Hematopoietic multipotent progenitor cell treated with erythropoietin and hydrocortisone succinate and interleukin-3 and kit ligand, for 17 days (in vitro differentiated cells): ENCODE measurements at places on chromosomes 7 and 10.

- DNase-seq: no peak
Measured at GRCh38 chr10:33336582-33337325, 2.3 kb upstream of the NRP1 start.

GRCh38 chr10:100828738-100829096 is 83.3 kb downstream of the PAX2 start:
- DNase-seq: no peak

DNA sequence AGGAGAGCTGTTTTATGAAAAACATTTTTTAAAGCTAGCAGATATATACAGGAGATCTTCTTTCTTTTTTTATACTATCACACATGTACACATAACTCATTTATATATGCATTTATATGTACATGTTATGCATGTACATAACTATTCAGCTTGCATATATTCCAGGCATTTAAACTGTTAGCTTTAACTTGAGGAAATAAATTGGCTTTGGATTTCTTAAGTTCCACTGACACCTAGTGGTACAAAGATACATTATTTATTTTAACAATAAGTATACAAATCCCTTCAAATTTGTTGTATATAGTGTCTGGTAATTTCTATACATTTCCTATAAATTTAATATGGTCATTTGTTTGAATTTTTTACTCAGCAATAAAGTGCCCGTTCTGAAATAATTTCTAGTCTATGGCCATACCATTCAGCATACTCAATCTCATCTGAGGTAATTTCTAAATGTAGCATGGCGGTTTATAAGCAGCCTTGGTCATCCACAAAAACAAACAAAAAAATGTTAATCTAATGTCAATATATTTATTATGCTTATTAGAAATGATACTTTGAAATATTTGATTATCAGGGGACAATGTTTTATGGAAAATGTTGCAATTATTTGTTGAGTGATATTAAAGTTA is 11.6 kb downstream of the ZDHHC6 start:
- DNase-seq: peak; percentile 56

- DNase-seq: no peak
Measured at GRCh38 chr7:24778543-24779282, 21.4 kb upstream of the GSDME start.

GRCh38 chr7:34165927-34166550 is 260.7 kb downstream of the BMPER start:
- DNase-seq: no peak

DNA sequence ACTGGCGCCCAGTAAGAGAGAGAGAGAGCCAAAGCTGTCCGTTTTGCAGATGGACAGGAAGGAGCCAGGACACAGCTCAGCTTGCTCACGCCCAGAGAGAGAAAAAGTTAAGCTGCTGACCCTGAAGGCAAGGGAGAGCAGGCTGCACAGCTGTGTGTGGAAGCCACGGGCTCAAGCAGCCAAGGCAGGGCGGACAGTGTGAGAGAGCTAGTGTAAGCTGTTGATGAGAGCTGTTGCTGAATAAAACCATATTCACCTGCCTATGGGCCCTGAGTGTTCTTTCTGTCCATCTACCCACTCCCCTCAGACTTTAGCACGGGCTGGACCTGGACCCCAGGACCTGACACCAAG is 5.4 kb downstream of the INMT start:
- DNase-seq: no peak

- DNase-seq: no peak
Measured at GRCh38 chr10:58952747-58953466, 223.5 kb upstream of the PHYHIPL start.

- DNase-seq: no peak
Measured at GRCh38 chr7:12765431-12766100, 78.1 kb downstream of the ARL4A start.

- DNase-seq: no peak
Measured at GRCh38 chr10:34359435-34359813, 455.7 kb downstream of the PARD3 start.

DNA sequence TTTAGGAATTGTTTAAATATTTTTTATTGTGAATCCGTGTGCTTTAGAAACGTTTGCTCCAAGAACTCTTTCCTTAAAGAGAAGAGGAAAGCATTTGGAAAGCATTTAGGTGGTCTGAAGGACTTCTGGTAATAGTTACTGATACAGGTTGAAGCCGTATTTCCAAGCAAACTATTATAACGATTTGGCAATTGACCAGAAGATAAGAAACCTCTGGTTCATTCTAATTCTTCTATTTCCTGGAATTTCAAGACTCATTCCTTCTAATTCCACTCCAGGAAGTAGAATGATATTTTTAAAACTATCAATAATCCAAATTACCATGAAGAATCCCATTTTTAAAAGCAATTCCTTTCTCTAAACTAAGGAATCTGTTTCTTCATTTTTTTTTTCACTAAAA is 158.9 kb upstream of the AGR3 start:
- DNase-seq: no peak

- DNase-seq: no peak
Measured at GRCh38 chr10:131892806-131893675, 7.8 kb upstream of the PPP2R2D start.

DNA sequence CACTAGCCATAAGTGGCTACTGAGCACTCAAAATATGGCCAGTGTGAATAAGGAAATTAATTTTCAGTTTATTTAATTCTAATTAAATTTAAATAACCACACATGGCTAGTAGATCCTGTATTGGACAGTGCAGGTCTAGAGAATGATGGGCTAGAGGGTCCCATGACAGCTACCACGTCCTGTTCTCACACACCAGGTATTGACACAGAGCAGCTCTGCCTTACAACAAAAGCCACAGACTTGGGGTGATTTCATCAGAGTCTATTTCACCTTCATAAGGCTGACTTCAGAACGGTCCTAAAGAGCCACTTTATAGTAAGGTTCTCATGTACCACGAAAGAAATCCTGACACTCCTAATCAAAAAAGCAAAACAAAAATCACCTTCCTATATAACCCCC is 111.3 kb downstream of the UBE2H start:
- no peak for DNase-seq

- DNase-seq: no peak
Measured at GRCh38 chr10:132506711-132507408, 30.7 kb upstream of the INPP5A start.

DNA sequence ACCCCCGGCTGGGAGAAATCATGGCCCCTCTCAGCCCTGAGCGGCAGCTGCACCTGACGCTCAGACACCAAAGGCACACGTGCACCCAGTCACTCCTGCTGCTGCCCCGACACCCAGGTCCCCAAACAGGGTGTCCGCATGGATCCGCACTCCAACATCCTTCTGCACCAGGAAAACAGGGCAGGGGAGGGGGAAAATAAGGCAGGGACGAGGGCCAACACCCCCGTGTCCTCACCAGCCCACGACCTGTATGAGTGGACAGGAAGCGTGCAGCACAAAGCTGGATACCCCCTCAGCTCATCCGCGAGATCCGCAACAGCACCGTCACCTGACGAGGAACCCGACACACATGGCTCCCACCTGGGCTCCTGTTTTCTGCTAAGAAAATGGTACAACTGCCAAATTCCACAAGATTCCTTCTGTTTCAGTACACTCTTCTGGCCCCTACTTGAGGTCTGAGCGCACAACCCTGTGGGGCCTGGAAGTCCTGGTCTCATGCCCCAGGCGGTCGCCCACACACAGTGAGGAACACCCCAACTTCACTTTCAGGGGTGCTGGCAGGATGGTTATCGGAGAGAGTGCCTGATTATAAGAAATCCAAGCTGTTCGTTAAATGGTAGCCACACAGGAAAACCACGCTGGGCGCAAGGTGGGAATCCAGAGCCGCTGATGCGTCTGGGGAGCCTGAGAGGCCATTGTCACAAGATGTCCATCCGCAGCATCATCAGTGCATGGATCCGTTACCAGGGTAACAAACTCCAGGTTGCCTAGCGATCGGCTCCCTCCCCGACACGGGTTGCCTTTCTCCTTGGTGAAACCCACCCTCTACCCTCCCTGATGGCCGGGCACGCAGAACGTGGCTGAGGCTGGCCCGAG is 63.6 kb downstream of the ZRANB1 start:
- no peak for DNase-seq

- DNase-seq: no peak
Measured at GRCh38 chr7:30505174-30505697, 607 bp upstream of the GGCT start.

DNA sequence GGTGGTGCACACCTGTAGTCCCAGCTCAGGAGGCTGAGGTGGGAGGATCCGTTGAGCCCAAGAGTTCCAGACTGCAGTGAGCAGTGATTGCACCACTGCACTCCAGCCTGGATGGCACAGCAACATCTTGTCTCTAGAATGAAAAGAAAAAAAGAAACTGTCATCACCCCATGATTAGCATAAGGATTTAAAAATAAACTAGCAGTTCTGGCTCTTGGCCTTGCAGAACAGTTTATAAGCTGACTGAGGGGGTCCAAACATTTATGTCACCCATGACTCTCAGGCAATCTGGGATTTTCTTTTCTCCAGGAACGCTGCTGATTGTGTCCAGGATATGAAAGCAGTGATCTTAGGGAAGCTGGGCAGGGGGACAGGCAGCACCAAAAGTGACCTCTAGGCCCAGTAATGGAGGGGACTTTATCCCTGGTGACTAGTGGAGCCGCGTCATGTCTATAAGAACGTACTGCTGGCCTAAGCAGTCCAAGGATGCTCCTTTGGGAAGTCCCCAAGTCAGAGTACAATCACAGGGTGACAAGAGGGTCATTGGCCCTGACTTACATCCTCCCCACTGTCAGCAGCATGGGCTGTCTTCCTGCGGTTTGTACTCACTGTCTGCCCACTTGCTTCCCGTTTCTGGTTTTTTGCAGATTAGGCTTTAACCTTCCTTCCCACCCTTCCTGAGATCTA is 177.4 kb downstream of the ARHGAP12 start:
- DNase-seq: no peak

DNA sequence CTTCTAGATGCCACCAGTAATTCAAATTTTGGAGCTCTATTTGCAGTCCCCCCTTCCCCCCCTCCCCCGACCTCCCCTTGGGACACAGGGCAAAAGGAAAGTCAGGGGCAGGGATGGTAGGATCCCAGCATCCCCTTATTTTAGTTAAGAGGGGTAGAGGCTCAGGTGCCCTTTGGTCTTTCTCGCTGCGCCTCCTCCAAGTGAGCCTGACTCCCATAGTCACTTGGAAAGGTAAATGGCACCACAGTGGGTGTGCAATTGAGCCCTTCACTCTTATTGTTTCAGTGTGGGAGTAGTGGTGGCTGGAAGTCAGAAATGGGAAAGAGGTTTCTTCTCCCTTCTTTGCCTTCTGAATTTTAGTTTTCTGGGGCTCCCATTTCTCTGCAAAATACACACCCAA is 8.2 kb upstream of the FEZF1 start:
- DNase-seq: no peak

DNA sequence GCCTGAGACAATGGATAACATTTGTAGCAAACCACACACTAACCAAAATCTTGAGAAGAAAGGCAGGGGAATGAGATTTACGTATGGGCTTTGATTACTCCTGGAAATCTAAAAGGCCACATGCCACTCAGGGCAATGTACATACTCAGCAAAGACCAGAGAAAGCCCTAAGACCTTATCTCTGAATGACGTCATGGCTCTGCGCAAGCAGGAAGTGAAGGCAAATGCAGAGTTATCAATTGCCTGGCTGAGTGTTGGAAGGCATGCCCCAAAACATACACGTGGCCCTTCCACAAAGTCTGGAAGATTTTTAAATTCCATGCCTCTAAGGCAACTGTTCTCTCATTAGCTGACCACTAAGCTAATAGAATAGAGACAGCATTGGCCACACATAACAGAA is 90.9 kb upstream of the NRBF2 start:
- no peak for DNase-seq

GRCh38 chr10:6211671-6212635 is 9.2 kb downstream of the PFKFB3 start:
- DNase-seq: no peak
